ENCODE measurements at places on chromosomes 13 and 19.

- no peak for DNase-seq
Observed at GRCh38 chr13:31175847-31176532, 14.3 kb upstream of the HSPH1 start.

- peak; percentile 21 for DNase-seq
Observed at GRCh38 chr13:60329221-60329923, 67.6 kb upstream of the TDRD3 start.

DNA sequence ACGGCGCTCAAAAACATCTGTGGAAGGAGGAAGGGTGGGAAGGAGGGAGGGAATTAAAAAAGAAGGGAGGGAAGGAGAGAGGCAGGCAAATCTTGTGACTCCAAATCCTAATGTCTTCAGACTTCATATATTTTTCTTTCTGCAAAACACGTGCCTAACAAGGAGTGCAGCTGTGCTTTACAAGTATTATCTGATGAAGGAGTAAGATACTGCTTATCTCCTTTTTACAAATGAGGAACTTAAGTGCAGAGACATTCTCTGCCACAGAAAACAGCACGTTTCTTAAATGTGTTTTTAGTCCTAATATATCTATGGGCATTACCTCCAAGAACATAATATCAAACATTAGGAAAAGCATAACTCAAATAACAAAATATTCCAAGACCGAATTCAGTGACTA is 6.5 kb downstream of the FLT3 start:
- no peak for DNase-seq

- DNase-seq, result no peak
Observed at GRCh38 chr13:41465898-41466320, 8.6 kb downstream of the RGCC start.

DNA sequence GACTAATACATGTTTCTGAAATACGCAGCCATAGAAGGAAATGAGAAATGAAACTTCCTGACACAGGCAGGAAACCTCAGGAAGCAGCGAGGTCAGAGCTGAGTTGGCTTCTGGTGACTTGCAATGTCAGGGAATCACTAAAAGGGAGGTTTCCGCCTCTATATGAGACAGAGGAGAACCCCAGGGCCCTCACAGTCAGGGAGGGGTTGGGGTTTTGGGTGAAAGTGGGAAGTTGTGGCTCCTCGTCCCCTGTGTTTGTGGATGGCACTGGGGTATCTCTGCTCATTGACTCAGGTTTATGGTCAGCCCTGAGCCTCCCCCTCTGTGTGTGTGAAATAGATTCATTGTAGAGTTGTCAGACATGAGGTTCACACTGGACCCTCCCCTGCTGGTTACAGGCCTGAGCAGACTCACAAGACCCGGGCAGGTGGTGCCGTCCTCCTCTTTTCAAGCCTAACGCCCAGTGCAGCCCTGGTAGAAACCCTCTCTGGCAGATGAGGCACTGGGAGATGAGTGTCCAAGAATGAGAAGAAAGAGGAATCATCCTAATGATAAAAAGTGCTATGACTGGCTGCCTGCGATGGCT is 5.5 kb upstream of the LILRA6 start:
- DNase-seq, result no peak
